ENCODE measurements at places on chromosomes 11 and 22. TPM values are rescaled to one million over a fixed set of nuclear protein-coding genes. Genes with fewer than 3 reads are reported as not detected.

Gene CABP4
- total RNA-seq, result 0.28 TPM

Gene EXPH5
- total RNA-seq, result under 0.01 TPM

Gene CRYBB3
- not detected for total RNA-seq

Gene TSPAN32
- not detected for total RNA-seq

Gene SMC1B
- total RNA-seq, result not detected

Gene CDCA5
- total RNA-seq, result 13.4 TPM

Gene GNAZ
- total RNA-seq, result 0.96 TPM

Gene CASTOR1
- 6.3 TPM for total RNA-seq

Gene MYEOV
- 4.8 TPM for total RNA-seq

Gene IGHMBP2
- 11.3 TPM for total RNA-seq

Gene ACTN3
- under 0.01 TPM for total RNA-seq

Gene AQP11
- 1.2 TPM for total RNA-seq

Gene SREBF2
- total RNA-seq, result 33.0 TPM

Gene PANX3
- total RNA-seq, result not detected

Gene E2F8
- under 0.01 TPM for total RNA-seq

Gene LUZP2
- total RNA-seq, result 0.19 TPM

Gene CELF1
- 107 TPM for total RNA-seq

Gene GGTLC3
- total RNA-seq, result not detected

Gene LIF
- total RNA-seq, result 79.2 TPM

Gene PRR33
- not detected for total RNA-seq

Gene C2CD3
- total RNA-seq, result 14.4 TPM

Gene PAFAH1B2
- total RNA-seq, result 197 TPM

Gene TMEM121B
- total RNA-seq, result under 0.01 TPM

Gene FOLR1
- 0.28 TPM for total RNA-seq

Gene SNAP29
- total RNA-seq, result 7.1 TPM

Gene TRIM22
- 68.2 TPM for total RNA-seq

Gene MDK
- total RNA-seq, result 9.0 TPM

Gene MPPED2
- not detected for total RNA-seq

Gene LRRC4C
- total RNA-seq, result not detected

Gene SCO2
- 0.56 TPM for total RNA-seq

Gene CHID1
- 75.5 TPM for total RNA-seq

Gene USP47
- 67.4 TPM for total RNA-seq

Gene NXF1
- total RNA-seq, result 21.1 TPM

Gene WNT7B
- 0.58 TPM for total RNA-seq

Gene SPTBN2
- 3.3 TPM for total RNA-seq

Gene MPZL2
- 1.1 TPM for total RNA-seq

Gene LYVE1
- total RNA-seq, result 1.5 TPM

Gene F2
- 0.28 TPM for total RNA-seq

Measured in regular cardiac myocyte (primary cell).